Thymus (tissue), 14 donors: ENCODE measurements at places on chromosomes 3 and 15.

DNA sequence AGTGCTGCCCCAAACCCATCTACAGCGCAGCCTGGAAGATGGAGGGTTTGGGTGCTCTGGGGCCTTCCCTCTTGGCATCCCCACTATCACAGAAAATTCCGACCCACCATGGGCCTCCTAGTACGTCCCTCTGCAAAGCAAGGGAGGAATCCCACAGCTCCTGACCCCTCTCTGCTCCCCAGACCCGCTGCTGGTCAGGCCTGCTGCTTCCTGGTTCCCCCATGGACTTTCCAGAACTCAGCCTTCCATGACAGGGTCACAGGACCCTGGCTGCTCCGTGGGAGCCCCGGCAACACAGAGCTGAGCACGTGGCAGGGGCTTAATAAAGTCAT is 3.1 kb upstream of the LOXL1 start:
- no peak for DNase-seq

DNA sequence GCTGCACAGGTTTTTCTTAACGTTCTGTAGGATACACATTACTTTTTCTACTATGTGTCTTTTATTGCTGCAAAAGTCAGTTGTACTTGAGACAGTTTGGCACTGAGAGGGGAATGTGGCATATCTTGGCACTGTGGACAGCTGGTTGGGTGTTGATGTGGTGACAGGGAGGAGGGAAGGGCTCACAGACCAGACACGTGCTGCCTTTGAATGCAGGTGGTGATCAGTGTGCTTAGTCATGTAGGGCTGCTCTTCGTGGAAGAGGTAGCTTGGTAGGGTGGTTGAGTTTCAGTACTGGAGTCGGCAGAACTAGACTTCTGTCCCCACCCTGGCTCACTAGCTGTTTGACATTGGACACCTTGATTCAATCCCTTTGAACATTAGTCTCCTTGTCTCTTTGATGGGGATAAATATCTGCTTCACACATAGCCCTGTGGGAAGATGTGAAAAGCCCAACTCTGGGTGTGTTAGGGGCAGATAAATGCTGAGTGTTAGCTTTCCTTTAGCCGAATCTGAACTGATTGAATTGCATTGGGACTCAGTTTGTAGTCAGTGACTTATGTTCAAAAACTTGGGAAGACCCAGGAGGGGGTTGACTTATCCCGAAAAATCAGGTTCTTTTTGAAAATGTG is 108.4 kb downstream of the PTPRG start:
- peak; percentile 16 for DNase-seq

DNA sequence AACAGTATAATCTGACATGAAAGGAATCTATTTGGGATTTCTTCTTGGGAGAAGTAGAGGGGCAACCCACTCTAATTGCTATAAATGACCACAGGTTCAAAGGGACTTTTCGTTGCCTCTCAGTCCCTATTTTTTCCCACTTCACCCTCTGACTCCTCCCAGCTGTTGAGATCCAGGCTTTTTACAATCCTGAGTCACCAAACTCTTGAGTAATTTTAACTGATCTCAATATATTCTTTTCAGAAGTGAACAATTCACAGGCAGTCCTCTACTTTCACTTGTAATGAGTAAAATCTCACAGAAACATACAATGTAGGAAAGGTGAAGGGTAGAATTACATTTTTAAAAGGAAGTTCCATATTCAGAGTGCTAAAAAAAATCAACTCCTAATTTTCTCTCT is 44.6 kb downstream of the EIF4E3 start:
- no peak for DNase-seq

DNA sequence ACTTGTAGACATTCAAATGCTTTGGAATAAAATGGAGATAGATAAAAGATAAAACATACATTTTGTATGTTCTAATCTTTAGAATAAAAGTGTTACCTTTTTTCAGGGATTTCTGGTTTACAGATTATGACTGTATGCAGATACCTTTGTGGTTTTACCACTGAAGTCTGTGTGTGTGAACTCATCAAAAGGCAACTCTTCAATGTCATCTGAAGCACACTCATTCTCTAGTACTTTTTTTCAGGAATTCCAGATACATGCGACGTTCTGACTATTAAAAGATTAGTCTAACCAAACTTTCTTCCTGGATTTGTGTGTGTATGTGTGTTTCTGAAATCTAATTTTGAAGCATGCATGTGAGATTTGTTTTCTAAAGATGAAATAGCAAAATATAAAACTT is 188.6 kb downstream of the NLGN1 start:
- no peak for DNase-seq

GRCh38 chr3:177676947-177677587 is 479.8 kb upstream of the TBL1XR1 start:
- no peak for DNase-seq

DNA sequence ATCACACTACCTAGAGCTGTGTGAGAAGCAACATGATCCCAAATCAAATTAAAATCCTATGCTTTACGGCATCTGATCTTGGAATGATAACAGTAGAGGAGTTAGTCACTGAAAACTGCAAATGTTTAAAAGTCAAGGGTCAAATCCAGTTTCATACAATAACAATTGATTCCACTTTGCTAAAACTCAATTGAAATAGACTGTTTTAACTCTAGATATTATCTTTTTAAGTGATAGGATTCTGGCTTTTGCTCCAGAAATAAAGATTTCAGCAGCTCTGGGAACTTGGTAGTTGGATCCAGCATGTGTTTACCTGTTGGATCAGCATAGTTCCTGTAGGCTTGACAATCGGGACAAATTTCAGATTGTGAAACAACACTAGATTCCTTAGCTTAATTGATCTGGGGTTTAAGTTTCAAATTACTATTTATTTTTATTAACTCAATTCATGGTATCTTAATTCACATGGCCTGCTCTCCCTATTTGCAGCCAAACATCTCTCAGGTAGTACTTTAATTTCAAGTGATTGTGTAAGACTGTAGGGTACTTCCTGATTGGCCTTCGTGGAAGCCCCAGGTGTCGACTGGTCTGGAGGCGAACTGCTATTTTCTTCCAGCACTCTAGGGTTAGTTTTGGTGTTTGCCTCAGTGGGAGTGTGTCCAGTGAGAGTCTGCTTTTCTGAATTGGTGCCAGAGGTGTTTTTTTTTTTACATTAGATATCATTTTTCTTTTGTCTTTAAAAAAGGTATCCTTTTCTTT is 16.6 kb downstream of the NFKBIZ start:
- DNase-seq: no peak

DNA sequence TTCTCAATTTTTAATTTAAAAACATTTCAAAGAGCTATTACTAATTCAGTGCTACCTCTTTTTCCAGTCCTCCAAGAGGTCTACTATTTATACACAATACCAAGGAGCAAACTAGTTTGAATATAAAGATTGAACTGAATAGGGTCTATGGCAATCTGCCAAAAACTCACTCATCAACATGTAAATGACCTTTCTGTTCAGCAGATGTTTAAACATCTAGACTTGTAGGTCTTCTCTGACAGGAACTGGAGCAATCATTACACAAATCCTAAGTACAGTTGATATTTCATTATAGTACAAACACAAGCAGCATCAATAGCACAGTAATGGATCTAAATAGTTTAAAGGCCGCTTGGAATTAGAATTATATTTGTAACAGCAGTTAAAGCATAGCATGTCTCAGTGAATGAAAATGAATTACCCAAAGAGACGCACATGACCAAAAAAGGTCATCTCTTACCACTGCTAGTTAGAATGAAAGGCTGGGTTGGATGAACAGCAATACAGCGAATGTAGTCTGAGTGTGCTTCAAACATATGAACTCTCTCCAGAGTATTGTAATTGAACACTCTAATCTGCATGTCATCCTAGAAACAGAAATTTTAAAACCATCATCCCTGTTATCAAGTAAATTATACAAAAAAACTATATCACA is 10.7 kb downstream of the COPB2 start:
- no peak for DNase-seq

DNA sequence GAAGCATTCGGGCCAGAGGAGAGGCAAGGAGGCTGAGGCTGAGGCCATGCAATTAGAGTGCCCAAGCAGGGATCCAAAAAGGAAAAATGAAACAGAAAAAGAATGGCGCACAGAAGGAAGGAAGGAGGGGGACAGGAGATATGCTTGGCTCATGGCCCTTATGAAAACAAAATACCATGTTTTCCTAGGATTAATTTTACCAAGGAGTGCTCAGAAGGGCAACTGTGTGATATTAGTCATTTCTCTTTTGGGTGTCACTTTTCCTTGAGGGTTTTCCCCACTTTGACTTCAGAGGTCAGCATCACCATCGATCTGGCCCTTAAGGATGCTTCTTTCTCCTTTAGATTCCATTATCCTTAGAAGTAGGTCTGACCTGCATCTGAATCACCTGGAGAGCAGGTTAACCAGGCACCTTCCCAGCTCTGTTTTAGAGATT is 1.4 kb downstream of the PARP14 start:
- DNase-seq: no peak

DNA sequence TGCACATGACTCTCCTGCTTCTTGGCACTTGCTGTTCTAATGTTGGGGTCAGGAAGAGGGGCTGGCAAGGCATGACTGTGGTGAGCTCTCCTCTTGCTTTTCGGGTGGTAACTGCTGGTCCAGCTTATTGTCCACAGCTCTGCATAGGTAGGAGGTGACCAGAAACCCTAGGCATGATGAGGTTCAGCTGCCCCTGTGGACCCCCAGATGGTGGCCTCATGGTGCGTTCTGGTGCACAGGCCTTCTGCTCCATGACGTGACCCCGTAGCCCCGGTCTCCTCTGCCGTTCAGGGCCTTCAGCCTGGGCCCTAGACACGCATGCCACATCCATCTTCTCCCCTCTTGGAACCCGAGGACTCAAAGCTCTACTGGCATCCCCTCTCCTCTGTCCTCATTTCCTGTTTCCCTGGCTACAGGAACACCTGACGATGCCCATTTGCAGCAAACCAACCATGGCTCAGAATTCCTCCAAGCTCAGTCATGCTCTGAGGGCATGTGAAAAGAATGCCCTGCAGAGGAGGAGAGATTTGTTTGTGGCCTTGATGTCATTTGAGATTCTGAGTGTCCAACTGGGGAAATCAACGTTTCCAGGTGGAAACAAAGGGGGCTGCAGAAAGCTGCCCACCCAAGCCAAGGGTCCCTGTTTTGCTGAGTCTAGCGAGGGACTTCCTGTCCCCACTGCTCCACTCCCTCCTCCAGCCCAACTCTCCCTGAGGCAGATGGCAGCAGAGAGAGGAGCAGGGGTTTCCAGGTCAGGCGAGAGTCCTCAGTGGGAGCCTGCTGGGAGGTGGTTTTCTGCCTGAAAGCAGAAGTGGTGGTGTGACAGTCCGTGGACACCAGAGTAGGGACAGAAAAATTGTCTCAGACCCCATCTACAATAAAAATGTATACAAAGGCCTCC is 198.7 kb upstream of the LYSMD4 start:
- no peak for DNase-seq

DNA sequence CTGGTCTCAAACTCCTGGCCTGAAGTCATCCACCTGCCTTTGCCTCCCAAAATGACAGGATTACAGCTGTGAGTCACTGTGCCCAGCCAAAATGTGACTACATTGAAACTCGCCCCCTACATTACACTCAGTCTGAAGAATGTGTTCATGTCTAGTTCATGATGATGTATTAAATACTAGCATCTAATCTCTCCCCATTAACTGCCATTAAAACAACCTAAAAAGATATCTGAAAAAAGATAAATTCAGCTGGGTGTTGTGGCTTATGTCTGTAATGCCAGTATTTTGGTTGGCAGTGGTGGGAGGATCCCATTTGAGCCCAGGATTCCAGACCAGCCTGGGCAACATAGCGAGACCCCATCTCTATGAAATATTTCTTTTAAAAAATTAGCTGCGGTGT is 159.4 kb downstream of the PCCB start:
- DNase-seq: no peak

DNA sequence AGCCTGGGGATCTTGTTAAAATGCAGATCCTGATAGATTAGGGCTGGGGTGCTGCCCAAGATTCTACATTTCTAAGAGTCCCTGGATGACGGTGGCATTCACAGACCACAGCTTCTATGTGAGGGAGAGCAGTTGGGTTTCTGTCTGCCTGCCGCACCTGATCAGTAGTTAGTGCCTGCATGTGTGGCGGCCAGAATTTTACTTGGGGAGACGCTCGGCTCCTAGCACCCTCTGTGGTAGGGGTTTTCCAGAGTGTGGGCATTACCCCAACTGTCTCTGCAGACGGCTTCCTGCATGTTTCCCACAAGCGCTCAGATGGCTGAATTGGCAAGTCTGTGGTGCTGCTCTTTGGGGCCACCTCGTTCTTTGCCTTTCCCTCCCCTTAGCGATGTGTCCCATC is 8.3 kb downstream of the GHRL start:
- no peak for DNase-seq

DNA sequence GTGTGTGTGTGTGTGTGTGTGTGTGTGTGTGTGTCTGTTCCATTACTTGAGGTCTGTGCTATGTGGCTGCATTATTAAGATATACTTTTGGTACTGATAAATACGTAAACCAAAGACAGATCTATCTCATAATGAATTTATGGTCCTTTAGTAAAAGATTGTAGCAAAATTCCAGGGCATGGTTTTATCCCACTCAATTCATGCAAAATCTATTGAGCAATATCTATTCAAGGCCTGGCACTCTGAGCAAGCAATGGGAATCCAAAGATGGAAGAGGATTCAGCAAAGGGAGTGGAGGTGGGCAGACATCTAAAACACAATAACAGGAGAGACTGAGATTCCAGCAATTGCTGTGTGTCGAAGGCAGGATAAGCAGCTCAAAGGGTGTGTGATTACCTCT is 86.8 kb downstream of the RFTN1 start:
- no peak for DNase-seq

- DNase-seq: no peak
These were observed 57.3 kb downstream of the ROBO2 start for GRCh38 chr3:77096966-77097890.

GRCh38 chr15:57213862-57214261 is 162.4 kb upstream of the CGNL1 start:
- DNase-seq: no peak

DNA sequence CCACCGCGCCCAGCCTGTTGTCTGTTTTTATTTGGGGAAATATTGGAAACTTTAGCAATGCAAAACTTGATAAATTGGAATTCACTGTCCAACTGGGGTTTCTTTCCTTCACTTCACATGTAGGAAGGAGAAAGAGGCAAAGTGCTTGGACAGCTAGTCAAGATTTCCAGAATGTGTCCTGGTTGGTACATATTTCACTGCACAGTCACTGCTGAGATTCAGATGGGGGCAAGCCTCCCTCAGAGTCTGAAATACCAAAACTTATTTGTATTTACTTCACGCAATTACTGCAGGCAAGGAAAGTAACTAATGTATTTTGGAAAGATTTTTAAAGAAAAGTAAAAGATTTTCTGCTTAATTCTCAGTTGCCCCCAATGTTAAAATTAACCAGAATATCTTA is 21.0 kb downstream of the LRRC31 start:
- no peak for DNase-seq

DNA sequence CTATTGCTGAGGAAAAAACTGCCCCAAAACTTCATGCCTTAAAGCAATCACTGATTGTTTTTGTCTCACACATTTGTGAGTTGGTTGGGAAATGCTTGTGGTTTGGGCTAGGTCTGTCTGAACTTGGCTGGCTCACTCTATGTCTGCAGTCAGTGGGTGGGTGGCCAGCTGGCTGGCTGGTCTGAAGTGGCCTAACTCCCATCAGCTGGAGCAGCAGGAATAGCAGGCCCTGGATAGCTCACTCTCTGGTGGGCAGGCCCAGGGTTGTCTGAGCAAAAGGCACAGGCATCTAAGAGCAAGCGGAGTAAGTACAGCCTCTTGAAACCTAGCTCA is 37.7 kb upstream of the PRR20G start:
- no peak for DNase-seq
